ENCODE measurements at places on chromosomes 1 and 21.

GRCh38 chr1:42926235-42926878, 32.3 kb downstream of the SLC2A1 start:
- DNase-seq = no peak

GRCh38 chr1:247440001-247440620, 17.8 kb downstream of the OR2B11 start:
- no peak for DNase-seq

DNA sequence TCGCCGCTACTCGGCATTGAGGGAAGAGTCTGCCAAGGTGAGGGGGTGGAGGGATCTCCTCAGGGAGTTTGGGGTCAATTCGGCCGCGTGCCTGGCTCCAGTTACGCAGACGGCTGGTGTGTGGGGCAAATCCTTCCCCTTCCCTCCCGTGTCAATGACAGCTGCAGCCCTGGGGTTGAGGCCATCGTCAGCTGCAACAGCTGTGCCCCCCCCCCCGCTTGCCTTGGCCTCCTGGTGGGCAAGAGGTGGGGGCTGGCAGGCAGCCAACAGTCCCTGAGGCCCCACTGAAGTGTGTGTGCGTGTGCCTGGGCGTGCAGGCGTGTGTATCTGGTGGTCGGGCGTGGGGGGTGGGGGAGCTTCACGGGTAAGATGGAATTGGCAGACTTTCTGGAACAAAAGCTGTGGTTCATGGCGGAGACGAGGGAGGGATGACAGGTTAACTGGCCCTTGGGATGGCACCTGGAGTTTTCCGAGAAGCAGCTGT, 25.6 kb downstream of the PPFIA4 start:
- no peak for DNase-seq

DNA sequence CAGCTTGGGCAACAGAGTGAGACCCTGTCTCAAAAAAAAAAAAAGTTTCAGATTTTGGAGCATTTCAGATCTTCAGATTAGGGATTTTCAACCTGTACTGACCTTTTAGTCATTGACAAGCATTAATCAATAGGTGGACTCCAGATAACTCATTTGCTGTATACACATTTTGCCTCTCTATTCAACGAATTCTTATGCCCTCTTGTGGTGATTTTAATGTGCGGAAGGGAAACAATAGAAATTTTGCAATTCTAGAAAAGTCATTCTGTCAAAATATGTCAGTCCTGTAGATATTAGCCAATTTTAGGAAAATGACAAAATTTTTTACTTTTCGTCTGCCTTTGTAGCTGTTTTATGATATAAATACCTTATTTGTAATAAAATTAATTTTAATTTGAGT, 11.6 kb upstream of the OR2G2 start:
- DNase-seq = no peak

DNA sequence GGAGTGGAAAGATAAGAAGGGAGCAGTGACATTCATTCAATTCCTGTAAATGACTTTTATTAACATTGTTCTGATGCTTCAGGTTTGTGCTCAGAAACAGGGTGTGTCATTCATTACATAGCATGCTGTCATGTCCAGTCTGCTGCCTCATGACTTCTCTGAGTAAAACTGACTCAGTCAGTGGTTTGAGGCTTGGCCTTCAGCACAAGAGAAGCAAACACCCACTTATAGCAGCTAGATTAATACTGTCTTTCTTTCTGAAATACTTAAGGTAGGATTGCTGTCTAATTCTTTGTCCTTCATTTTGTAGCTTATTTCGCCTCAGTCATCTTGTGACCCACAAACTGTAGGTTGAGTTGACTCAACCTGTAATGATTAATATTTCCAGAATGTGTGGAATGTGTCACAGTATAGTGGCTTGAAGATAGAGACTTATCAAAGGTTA, 32.9 kb downstream of the RASAL2 start:
- peak; percentile 78 for DNase-seq

DNA sequence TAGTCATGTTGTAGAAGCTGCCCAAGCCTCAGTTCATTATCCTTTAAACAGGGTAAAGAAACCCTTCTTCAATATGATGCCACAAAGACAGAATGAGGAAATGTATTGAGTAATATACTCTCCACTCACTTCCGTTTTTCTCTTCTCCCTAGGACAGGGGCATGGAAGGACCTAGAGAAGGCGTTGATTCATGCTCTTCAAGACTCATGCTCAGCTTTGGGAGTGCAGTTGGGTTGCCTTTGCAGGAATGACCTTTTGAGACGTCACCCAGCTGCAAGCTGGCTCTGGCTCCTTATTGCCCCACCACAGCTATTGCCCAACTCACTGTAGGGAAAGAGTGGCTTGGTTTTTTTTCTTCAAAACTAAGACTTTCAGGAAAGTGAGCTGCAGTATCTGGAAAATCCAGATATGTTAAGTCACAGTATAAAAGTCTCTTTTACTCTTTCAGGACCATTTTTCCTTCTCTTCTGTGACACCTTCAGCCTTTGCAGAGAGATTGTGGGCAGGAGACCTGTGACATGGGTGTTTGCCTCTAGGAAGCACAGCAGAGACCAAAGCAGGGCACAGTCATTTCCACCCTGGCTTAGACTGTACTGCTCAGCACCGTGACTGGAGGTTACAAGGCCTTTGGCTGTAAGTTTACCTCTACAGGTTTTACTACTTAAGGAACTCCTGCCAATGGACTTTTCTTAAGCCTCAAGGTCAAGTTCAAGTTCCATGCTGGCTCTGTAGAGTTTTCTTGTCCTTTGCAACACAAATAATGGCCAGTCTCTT, 39.5 kb downstream of the XCL2 start:
- DNase-seq = no peak

DNA sequence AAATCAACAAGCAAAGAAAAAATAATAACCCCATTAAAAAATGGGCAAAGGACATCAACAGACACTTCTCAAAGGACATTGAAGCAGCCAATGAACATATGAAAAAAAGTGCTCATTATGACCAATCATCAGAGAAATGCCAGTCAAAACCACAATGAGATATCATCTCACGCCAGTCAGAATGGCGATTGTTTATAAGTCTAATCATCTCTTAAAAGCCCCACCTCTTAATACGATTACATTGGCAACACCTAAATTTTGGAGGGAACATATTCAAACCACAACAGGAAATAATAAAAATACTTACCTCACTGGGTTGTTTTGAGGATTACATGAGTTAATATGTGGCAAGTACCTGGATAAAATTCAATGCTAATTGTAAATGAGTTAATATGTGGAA, 57.1 kb upstream of the PLPPR4 start:
- DNase-seq = no peak

GRCh38 chr1:174998569-174999215, 1.1 kb upstream of the CACYBP start:
- peak; percentile 63 for DNase-seq

DNA sequence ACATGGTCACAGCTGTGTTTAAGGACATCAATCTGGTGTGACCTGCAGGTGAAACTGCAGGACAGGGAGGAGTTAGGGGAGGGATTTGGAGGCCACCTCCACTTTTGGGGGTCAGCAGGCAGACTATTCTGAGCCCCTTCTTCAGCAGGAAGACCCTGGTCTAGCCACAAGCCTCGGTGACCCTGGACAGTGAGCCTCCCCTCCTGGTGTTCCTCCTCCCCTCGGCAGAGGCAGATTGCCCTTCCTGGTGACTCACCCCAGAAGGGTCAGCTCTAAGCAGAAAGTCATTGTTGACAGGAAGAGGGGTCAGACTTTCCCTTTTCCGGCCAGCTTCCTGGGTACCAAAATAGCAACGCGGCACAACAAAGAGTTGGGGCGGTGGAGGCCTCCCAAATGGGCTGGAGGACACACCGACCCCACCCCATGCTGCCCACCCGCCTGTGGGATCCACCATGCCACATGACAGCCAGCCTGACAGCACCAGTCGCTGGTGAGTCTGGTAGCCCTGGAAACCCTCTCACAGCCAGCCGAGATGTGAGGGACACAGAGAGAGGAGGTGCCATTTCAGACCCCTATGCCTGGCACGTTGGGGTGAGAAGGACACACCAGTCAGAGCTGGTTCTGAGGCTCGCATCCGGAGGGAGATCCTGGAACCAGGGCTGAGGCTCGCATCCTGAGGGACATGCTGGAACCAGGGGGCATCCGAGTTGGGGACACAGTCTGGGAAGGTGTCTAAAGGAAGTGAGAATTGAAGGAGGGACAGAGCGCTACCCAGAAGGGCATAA, 14.7 kb upstream of the CSF1 start:
- DNase-seq = no peak

DNA sequence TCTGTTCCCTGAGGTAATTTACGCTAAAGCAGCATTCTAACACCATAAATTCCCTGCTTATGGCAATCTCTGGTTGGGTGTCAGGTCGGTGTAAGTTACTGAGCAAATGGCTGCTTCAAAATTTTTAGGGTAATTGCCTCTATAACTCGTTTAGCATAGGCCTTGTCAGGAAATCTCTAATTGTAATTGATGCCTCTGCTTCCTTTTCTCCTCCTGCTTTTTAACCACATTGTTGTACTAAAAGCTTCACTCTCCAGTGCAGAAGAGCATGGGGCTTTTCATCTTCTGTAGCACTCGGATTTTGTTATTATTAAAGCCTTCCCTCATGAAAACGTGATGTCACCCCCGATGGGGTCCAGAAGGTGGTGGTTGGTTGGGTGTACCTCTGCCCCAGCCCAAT, 141.6 kb upstream of the NBPF11 start:
- no peak for DNase-seq

- no peak for DNase-seq
Observed at GRCh38 chr1:183219616-183220009, 33.5 kb downstream of the LAMC2 start.

DNA sequence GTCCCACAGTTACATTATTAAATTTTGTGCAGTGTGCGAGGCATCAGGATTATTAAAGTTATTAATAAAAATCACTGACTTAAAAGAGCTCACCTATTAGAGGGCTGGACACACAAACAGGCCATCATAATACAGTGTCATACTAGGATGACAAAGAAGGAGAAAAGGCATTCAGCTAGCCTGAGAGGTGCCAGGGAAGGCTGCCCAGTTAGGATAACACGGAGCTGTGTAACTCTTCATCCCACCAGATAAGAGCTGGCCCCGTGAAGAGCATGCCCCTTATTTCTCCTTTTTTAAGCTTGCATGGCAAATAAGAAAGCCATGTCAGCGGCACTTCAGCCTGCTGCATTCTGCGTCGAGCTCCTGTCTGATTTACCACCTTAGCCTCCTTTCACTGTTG, 109.5 kb downstream of the KCNK1 start:
- no peak for DNase-seq

GRCh38 chr1:53521924-53522552, 62.8 kb downstream of the DMRTB1 start:
- DNase-seq = peak; percentile 53

- DNase-seq = no peak
Observed at GRCh38 chr1:88188038-88188437, 496.0 kb upstream of the PKN2 start.
